ENCODE measurements at places on chromosomes 5 and 9.

GRCh38 chr9:101093620-101094019 is 65.1 kb downstream of the PLPPR1 start:
- no peak for DNase-seq

GRCh38 chr5:180129291-180130190 is 58.0 kb upstream of the RNF130 start:
- no peak for DNase-seq

GRCh38 chr5:172958331-172959046 is 735 bp upstream of the RPL26L1 start:
- DNase-seq: peak; percentile 70

DNA sequence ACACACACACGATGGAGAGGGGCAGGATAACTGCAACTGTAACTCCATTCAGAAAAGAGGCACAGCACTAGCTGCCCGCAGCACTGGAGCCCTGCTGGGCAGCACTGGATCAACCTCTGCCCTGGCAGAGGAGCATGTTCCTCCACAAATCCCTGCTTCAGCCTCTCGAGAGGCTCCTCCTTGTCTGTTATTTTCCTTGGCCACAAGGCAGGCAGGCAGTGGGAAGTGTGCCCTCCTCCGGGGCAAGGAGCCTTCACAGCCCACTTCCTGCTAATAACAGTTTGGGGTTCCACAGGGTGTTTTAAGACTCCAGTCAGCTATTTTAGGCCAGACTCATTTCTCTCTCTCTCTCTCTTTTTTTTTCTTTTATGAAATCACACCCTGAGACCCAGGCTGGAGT is 11.8 kb downstream of the FXN start:
- no peak for DNase-seq

DNA sequence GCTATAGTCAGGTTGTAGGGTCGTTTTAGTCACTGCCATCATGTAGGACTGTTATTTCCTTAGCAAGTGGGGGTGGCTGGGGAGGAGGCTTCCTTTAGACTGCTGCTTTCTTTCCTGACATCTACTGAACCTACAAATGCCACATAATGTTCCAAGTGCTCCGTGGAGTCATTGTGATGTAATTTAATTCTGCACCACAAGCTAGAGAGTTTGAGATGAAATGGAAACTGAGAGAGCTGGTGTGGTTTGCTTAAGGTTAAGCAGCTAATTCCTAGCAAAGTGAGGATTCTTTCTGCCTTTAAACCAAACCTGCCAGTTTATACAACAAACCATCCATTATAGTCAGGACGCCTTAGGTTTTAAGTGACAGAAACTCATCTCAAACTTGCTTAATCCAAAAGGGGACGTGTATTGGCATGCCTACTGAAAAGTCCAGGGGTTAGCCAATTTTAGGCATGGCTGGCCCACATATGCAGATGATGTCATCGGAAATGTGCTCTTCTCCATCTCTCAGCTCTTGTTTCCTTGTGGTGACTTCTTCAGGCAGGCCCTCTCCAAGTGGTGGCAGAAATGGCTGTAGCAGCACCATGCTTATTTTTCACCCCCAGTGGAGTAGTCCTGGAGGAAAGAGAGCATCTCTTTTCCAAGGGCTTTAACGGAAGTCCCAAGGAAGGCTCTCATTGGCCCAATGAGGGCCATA is 30.5 kb downstream of the ZNF618 start:
- DNase-seq: no peak

DNA sequence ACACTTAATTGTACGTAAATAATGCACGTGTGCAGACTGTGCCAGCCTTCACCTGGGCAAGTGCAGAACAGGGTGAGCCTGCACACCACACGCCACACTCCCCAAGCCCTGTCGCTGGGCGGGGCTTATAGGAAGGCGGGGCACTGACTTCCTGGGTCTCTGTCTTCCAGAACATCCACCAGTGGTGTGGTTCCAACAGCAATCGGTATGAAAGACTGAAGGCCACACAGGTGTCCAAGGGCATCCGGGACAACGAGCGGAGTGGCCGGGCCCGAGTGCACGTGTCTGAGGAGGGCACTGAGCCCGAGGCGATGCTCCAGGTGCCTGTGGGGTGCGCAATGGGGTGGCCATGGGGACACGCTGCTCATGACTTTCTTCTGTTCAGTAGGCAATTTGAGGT is 44.2 kb downstream of the GSN start:
- DNase-seq: no peak

DNA sequence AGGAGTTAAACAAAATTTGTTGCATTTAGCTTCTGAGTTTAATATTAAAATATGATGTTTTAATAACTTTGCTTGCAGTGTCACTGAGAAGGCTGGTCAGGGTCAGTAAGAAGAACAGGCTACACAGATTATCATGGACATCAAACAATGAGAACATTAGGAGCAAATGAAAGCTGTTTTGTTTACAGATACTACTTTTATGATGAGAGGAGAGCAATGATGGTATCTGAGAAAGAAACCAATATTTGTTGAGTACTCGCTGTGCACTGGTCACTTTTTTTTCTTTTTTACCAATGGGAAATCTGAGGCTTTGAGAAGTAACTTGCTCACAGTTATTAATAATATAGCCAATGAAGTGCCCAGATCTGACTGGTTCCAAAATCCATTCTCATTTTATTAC is 109.6 kb downstream of the INVS start:
- no peak for DNase-seq

- no peak for DNase-seq
These were observed 154.0 kb upstream of the NFIL3 start for GRCh38 chr9:91577633-91578061.
